ENCODE measurements at places on chromosomes 3 and 15.

DNA sequence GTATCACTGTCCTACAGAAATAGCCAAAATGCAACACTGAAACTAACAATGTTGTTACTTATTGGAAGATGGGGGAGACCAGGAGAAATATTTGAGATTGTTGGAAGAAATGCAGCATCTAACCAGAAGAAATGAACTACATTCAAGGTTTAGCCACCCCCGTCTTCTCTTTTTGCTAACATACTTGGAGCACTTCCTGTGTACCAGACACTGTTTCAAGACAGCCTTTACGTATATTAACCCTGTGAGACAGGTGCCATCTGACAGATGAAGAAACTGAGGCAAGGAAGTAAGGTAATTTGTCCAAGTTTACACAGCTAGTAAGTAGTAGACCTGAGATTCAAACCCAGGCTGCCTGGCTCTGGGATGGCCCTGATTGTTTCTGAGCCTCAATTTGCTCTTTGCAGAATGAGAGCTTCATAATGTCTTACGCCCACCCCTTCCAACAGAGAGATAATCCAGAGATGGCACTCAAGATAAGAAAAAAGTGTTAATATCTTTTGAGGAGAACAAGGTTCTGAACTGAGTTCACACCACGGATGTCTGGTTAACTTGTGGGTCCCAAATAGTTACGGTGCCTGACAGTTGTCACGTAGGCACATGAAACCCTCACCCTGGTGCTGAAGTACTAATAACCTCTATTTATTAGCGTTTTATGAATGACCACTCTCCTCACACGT, 26.1 kb downstream of the RASGRP1 start:
- DNase-seq = no peak

DNA sequence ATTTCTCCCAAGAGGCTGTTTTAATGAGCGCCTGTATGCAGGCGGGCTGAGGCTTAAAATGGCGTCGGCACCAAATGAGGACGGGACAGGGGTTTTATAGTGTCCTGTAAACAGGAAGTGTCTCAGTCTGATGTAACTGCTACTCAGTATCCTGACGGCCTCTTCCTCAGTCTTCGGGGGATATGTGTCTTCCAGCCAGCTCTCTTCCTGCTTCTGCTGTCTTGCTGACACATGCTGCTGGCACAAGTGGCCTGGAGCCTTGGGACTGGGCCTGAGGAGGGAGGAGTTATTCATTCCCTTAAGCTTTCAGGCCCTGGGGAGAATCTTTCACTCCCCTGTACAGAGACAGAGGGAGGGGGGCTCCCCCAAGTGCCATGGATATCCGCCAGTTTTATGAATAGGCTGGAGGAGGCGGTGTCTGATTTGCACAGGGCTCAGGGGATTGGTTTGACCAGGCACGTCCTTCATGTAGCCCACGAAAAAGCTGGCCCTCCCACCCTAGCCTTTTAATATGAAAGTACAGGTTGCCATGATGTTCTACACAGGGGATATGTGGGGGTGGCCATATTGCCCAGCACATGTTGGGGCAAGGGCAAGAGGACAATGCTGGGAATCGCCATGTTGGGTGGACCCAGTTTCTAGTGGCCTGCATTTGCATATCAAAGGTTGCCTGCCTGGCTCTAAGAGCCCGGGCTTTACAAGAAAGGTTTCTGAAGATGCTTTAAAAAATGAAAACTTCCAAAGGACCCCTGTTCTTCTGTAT, 19.9 kb downstream of the NDUFB4 start:
- DNase-seq = no peak

- DNase-seq = no peak
Measured at GRCh38 chr3:184234671-184235380, 5.4 kb downstream of the VWA5B2 start.

- no peak for DNase-seq
Measured at GRCh38 chr3:27031476-27031875, 337.7 kb downstream of the NEK10 start.

DNA sequence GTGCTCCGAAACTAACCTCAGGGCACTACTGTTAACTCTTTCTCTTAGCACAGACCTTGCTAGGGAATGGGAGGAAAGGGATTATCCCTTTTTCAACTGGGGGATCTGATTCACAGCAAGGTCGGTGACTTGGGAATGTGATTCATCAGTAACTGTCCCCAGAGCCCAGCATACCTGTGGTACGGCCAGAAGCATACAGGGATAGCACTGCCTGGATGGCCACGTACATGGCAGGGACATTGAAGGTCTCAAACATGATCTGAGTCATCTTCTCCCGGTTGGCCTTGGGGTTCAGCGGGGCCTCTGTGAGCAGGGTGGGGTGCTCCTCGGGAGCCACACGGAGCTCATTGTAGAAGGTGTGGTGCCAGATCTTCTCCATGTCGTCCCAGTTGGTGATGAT, 2.3 kb downstream of the ACTC1 start:
- DNase-seq = no peak

DNA sequence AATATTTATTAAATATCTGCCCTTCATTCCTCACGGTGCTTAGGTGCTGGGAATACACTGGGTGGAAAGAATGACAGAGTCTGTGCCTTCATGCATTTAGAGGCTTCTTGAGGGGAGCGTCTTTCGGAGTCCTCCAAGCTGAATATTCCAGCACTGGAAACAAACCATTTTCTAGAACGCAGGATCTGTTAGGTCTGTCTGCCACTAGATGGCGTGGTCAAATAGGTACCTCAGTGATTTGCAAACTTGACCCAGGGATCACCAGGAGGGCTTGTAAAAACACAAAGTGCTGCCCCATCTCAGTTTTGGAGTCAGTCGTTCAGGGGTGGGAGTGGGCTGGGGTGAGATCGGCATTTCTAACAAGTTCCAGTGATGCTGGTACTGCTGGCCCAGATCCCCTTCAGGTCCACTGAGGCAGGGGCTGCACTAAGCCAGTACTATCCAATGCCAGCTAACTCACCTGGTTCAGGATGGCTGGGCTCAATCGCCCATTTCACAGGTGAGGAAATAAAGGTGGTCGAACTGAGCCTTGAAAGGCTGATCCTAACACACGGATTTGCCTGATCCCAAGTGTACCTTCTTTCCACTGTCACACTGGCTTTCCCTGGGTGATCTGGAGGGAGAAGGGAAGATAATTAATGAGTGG, 14.8 kb downstream of the ARNT2 start:
- DNase-seq = no peak

DNA sequence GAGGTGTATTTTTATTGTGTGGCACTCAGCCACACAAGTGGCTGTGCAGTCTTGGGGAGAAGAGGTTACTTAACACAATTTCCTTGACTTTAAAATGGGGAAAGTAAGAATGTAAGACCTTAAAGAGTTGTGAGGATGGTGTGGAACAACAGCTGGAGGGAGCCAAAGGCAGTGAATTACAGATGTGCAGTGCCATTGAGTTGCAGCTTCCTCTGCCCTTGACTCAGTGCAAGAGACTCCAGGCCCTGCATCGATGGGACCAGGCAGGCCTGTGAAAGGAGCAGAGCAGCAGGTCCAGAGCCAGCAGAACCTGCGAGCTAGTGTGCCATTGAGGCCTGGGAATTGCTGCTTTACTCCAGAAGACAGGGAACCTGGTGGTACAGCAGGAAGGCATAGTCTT, 27.2 kb downstream of the EEFSEC start:
- DNase-seq = no peak

- no peak for DNase-seq
Measured at GRCh38 chr3:114608293-114608692, 314.5 kb downstream of the TIGIT start.

DNA sequence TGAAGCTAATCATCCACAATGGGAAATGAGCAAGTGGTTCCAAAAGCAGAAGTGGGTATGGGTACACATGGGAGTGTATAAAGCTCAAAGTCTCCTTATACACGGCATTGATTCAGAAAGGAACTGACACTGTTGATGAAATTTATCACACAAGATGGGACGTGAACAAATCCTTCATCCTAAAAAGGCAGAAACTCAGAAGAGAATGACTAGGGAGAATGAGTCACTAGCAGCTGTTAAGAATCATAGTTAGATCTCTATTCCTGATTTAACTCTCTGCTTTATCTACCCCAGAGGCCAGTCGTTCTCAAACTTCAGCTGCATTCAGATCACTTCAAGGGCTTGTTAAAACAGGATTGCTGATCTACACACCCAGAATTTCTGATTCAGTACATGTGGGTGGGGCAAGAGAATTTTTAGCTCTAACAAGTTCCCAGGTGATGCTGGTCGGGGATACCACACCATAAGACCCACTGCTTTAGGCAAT, 97.7 kb upstream of the PHLDB2 start:
- DNase-seq = no peak

GRCh38 chr3:17055374-17056276, 170.9 kb downstream of the PLCL2 start:
- DNase-seq = no peak

DNA sequence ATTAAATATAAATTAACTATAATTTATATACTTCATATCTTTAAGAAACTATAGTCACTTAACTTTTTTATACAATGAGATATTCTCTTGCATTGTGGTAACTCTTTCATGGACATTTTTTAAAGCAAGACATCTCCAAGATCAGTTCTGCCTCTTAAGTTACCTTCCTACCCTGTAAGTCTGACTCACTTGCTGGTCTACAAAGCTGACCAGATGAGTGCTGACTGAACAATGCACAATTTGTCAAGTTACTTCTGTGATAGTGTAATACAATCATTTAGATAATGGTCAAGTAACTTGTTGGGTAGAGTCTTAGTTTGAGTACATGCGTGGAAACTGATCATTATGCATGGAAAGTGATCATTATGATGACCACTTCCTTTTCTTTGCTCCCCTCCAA, 145.9 kb downstream of the MEIS2 start:
- DNase-seq = no peak

- DNase-seq = no peak
Measured at GRCh38 chr15:39219608-39220007, 361.3 kb upstream of the THBS1 start.
